ENCODE measurements at places on chromosomes 5 and 9.

DNA sequence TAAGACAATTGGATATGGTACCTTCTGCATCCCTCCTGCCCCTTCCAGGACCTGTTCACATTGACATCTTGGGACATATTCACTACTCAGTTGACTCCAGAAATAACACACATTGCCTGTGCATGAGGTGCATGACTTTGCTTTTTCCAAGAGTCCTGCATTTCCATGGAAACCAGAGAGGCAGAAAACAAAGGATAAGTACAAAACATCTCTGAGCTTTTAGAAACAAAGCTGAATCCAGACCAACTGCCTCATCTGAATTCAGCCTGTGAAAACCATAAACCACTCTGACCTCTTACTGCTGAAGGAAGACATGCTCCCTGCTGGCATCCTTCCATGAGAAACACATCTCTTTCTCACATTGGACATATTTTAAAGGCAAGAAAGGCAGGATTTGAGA lies 695.1 kb downstream of the TAF11L14 start:
- DNase-seq: no peak

GRCh38 chr9:84671586-84672521 lies 2.3 kb downstream of the NTRK2 start:
- no peak for DNase-seq

- DNase-seq: no peak
Measured at GRCh38 chr9:90838098-90838497, 36.5 kb downstream of the SYK start.

DNA sequence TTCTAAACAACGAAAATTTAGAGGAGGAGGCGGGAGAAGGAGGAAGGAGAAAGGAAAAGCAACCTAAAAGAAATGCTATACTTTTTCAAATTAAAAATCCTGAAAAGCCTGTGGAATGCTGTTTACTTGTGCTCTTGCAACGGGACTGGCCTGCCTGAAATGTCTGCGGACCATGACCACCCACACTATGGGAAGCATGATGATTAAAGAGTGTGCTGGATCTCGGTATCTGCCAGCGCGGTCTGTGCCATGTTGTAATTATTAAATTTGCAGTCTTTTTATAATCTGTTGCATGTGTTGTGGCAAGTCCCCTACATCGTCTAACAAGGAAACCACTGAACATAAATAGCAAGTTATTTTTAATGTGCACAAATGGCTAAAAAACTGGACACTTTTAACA lies 111.4 kb downstream of the FANCC start:
- no peak for DNase-seq

DNA sequence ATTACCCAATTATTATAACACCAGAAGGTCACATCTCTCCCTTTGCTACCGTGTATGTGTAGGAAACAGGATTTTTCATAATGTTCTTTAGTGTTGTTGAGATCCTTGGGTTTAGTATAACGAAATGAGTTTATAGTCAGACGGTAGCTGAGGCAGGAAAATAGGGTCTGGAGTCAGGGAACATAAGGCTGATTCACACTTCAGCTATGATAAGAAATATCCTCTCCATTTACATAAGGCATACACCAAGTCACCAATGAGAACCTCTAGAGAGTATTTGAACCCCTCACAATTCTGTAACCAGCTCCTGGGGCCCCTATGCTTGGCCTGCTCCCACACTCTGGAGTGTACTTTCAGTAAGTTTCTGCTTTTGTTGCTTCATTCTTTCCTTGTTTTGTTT lies 58.9 kb upstream of the ANKH start:
- DNase-seq: no peak

- DNase-seq: no peak
Measured at GRCh38 chr9:73014011-73014410, 61.2 kb upstream of the ALDH1A1 start.

DNA sequence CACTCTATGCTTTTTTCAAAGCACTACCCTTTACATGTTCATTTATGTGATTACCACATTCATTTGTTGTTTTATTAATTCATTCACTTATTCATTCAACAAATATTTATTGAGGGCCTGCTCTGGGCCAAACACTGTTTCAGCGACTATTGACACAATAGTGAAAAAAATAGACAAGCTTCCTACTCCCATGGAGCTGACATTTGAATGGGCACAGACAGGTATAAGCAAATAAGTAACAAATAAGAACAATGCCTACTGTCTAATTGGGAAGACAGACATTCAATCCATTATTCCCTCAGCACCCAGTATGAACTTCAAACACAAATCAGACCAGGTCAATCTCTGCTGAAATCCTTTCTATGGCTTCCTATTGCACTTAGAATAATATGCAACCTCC lies 156.9 kb upstream of the NR3C1 start:
- DNase-seq: no peak

DNA sequence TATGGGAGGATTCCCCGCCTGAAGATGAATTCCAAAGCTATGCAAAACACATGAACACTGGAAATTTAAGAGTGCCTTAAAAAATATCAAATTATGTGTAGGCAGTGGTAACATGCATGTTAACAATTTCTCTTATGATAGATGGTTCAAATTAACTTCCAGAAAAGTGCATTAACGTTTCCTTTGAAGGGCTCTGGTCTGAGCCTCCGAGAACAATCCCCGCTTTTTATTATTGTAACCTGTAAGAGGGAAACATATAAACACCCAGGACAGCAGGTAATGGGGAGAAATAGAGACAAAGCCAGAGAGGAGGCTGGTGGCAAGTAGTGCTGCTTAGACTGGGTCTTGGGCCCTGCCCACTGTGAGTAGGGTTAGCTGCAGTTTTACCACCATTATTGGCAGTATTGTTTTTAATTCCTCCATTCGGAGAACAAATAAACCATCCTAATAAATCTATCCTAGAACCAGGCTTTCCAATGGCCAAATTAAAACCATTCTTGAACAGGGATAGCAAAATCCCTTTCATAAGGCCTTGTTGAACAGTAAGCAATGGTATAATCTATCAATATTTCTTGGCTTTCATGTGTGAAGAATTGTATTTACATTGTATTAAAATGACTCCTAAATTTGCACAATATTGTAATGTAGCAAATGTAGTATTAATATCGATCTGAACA lies 6.3 kb downstream of the NR2F1 start:
- no peak for DNase-seq
